Stimulated activated CD4-positive, alpha-beta T cell treated with anti-CD3 and anti-CD28 coated beads, Interleukin-4, amount 100 ng/mL, for 48 hours (primary cell): ENCODE measurements at places on chromosomes 11 and 22.
A peak's percentile ranks its signal among the peaks of the same experiment; 100 is the strongest.

GRCh38 chr11:1053121-1053901 lies 16.8 kb upstream of the MUC6 start:
- no peak for DNase-seq

- peak; percentile 23 for DNase-seq
Measured at GRCh38 chr22:22928666-22929380, 41.2 kb downstream of the IGLL5 start.

GRCh38 chr11:78931891-78932290 lies 357.2 kb upstream of the NARS2 start:
- no peak for DNase-seq

- no peak for DNase-seq
Measured at GRCh38 chr11:11608783-11609232, 13.0 kb downstream of the GALNT18 start.

GRCh38 chr11:88475991-88476418 lies 138.5 kb upstream of the CTSC start:
- DNase-seq: no peak

DNA sequence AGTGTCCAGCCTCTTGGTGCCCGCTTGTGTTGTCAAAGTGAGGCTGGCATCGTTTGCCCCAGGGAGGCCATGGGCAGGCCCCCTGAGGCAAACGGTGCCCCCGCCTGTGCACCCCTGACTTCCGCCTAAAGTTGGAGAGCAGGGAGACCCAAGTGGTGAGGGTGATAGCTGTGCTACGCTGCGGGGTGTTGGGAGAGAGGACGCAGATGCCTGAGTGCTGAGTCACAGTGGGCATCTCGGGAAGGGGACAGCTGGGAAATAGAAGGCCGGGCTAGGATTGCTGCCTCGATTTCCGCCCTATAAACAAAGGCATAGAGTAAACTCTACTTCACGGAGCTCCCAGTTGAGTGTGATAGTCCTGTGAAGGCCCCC lies 5.8 kb downstream of the GRIK4 start:
- DNase-seq: no peak

DNA sequence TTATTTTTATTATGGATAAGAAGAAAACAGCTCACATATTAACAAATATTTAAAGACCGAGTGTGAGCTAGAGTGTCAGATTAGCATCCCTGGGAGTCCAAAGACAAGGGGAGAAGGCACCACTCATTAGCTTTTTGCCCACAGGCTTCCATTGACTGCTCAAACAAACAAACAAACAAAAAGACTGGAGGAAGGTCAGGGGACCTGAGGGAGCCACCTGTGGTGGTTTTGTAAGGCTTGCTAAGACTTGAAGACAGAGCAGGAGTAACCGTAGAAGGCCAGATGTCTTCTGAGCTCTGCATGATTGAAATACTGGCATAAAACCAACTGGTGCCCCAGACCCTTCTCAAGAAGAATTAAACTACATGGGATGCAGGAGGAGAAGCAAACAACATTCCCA lies 395.2 kb upstream of the CNTN5 start:
- DNase-seq: no peak
